Activated T-cell treated with anti-CD3 and anti-CD28 coated beads, Interleukin-2, amount 50 U/mL, for 4 hours (primary cell): ENCODE measurements at places on chromosomes 5 and 9.

GRCh38 chr5:8683496-8683895, 814.5 kb downstream of the MTRR start:
- DNase-seq: no peak

DNA sequence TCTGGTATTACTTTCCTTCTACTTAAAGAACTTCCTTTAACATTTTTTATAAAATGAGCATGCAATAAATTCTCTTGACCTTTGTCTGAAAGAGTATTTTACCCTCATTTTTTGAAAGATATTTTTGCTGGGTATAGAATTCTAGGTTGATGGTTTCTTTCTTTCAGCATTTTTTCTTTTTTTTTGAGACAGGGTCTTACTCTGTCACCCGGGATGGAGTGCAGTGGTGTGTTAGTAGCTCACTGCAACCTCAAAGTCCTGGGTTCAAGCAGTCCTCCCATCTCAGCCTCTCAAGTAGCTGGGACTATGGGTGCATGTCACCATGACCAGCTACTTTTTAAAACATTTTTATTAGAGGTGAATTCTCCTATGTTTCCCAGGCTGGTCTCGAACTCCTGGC, 10.7 kb upstream of the TSC1 start:
- no peak for DNase-seq

DNA sequence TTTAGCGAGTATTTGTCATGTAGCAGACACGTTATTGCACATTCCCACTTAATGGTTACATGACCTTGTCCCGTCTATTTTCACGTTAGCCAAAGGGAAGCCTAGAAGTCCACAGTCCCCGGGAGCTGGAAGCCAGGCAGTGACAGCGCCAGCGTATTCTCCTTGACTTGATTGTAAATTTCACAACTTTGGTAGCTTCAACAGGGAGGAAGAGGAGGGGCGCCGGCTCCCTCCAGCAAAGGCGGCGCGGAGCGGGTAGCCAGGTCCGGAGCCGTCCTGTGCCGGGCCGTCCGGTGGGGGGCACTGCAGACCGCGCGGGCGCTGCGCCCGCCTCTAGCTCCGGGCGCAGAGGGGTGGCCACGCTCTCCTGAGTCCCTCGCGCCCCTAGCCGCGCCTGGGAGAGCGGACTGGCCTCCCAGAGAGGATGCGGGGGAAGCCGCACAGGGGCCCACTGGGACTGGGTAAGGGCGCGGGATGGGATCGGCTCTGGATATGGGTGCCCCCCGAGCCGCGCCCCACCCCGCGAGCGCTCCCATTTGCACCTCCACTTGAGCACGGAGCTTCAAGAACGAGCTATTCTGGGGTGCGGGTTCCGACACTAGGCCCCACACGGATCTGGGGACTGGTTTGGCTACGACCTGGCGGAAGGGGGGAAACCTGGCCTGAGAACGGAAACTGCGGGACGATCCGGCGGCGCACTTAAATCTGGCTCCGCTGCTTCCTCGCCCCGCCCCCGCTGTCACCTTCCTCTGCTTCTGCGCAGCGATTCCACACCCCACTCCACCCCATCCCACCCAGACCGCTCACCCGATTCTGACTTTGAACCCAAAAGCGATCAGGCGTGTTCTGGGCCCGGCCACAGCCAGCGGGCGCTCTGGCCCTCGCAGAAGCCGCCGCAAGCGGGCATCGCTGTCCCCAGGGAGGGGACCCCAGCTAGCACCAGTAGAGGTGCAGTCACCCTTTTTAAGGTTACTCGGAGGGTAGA, 23.8 kb downstream of the KLF4 start:
- DNase-seq: no peak

GRCh38 chr9:20376731-20377375, 245.4 kb downstream of the MLLT3 start:
- no peak for DNase-seq

DNA sequence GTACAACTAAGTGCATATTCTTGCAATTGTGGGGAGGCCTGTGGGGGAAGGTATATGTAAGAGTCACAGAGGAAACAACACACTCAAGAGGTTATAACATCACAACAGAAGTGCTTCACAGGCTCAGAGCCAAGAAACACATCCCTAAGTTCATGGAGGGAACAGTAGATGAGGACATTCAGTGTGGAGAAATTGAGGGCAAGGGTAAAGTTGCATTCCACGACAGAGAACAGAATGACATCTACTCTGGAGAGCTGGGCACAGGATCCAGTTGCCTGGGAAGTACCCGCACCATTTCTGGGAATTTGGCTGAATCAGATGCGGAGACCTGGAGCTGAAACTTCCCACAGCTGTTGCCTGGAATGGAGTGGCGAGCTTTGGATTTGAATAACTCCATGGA, 197.2 kb downstream of the NXNL2 start:
- DNase-seq: no peak

DNA sequence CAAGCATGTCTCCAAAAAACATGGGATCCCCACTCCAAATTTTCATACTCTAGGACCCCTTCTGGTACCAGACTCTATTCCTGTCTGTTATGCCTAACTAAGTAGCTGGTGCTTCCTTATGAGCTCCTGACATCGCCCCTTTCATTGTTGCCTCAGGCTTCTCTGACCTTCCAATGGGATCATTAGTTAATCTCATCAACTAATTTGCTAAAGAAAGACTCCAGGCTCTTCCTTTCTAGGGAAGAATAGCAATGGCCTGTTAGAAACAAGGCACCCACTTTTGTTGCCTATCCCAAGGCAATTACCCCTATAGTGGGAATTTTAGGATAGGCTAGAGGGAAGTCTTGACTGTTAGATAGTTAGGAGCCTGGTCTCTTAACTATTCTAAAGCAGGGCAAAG, 369.5 kb downstream of the MLLT3 start:
- DNase-seq: no peak

DNA sequence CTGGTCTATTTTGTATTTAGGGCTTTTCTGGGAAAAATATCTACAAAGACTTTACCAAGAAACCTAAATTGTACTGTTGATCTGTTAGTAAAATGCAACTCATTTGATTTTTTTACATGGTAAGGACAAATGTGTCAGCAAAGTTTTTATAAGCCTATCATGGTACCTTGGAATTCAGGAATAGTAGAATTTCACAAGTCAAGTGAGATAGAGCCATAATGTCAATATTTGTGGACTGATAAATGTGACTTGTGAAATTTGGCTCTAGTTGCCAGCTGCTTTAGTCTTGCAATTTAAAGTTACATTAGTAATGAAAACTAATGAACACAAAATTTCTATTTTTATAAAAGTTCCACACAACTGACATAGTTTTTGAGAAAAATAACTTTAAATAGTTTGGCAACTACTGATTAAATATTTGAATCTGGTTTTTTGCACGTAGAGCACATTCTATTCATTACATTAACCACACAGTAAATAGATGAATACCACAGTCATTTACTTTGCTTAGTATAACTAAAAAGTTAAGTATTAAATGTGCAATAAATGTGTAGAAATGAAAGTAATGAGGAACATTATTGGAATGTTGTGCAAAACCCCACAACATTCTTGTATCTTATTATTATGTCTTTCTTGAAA, 41.2 kb upstream of the RIOK2 start:
- DNase-seq: no peak

DNA sequence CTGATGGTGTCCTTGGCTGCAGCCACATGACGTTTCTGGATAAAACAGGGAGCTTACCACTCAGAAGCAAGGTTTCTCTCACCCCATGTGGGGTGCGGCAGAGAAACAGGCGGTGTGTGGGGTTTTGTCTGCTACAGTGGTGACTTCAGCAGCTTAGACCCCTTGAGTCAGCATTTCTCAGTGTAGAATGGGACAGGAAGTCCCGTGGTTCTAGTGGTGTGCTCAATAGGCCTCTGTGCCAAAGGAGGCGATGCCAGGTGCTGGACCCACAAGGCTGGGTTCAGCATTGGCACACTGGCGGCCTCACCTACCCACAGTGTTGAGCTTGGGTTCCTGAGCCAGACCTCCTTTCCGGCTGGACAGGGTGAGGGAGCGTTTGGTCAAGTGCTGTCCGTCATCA, 125.2 kb upstream of the SMIM23 start:
- no peak for DNase-seq

DNA sequence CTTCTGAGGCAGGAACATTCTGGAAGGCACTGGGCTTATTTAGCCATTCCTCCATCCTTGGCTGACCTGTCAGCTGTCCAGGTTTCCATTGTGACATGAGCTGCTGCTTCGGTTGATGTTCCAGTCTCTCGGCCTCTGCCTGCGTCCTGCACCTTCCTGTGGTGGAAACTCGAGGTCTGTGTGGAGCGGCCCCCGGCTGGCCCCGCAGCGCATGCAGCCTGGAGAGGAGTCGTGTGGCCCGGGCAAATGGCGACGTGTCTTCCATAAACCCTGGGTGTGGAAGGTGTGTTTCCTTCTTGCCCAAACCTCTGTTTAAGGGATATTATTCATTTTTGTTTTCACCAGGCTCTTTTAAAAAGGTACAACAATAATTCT, 36.5 kb upstream of the SLC9A3 start:
- DNase-seq: no peak

DNA sequence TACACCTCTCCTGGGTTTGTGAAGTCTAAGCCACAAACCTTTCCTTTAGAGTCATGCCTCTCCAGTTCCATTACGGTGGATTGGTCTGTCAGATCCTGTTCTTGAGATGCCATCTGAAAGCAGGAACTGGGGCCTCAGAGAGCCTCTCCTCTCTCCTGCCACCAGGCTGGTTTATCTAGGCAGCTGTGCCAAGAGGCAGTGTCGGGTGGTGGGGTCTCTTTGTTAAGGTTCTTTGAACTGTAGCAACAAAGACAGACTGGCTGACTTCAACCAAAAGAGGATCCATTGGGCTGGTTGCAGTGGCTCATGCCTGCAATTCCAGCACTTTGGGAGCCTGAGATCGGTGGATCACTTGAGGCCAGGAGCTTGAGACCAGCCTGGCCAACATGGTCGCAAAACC, 66.0 kb upstream of the ANGPTL2 start:
- no peak for DNase-seq

GRCh38 chr5:93452255-93452654, 128.8 kb downstream of the NR2F1-AS1 start:
- DNase-seq: no peak

GRCh38 chr5:159897786-159898393, 18.4 kb upstream of the ADRA1B start:
- DNase-seq: no peak

DNA sequence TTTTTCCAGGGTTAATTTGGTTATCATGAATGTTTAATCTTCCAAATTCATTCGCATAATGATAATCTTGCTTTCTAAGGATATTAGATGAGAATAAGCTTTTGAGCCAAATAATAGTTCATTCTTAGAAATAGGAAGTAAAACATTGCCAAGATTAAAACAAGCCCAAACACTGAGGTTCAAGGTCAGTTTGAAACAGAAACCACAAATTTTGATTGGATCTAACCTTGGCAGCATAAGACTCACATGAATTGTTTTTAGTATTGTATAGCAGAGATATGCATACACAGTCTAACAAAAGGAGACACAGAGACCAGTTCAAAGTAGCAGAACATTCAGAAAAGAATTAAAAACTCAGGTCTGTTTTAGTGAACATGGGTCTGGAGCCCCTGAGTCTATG, 43.4 kb upstream of the VCAN start:
- DNase-seq: no peak

GRCh38 chr5:126847826-126848251, 70.9 kb downstream of the LMNB1 start:
- DNase-seq: no peak

GRCh38 chr5:9622971-9623421, 7.2 kb downstream of the TAS2R1 start:
- DNase-seq: no peak
